SJCRH30 (cell line): ENCODE measurements at places on chromosomes 7 and 10.

- no peak for DNase-seq
These were observed 3.7 kb downstream of the CCNJ start for GRCh38 chr10:96047004-96047649.

- no peak for DNase-seq
These were observed 5.1 kb downstream of the RASGEF1A start for GRCh38 chr10:43261578-43262396.

GRCh38 chr7:22329816-22330524 is 27.0 kb downstream of the RAPGEF5 start:
- no peak for DNase-seq

GRCh38 chr7:99344061-99344647 is 18.5 kb downstream of the ARPC1A start:
- DNase-seq: no peak

DNA sequence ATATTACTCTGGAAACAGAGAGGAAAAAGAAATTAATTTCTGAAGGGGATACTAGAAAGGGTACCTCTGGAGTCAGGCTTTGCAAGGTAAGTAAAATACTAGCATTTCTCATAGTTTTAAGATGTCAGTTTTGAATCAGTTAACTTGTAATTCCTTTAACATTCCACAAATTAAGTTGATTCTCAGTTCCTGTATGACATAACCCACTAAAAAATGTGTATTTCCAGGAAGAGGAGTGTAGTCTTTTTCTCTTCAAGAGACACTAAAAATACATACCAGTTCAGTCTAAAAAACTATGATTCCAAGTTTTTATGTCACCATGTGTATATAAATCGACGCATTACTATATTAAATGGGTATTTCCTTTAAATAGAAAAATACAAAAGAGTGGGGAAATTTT is 113.2 kb downstream of the CDK6 start:
- DNase-seq: no peak

DNA sequence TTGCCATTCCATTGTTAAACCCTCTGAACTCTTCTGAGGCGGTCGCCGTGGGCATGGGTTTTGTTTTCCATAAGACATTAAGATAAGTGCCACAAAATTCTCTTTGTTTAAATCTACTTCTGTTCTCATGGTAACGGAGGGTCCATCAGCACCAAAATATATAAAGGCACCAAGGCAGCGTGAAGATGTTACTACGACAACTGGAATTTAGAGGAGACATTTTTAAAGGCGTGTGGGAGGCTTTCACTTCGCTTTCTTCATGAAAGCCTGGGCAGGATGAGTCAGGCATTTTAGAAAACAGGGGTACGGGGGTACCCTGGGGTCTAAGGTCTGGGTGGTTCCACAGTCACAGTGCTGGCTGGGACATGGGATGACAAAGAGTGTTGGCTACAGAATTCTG is 34.0 kb downstream of the SMKR1 start:
- no peak for DNase-seq

GRCh38 chr10:58350619-58351323 is 16.0 kb downstream of the UBE2D1 start:
- no peak for DNase-seq

DNA sequence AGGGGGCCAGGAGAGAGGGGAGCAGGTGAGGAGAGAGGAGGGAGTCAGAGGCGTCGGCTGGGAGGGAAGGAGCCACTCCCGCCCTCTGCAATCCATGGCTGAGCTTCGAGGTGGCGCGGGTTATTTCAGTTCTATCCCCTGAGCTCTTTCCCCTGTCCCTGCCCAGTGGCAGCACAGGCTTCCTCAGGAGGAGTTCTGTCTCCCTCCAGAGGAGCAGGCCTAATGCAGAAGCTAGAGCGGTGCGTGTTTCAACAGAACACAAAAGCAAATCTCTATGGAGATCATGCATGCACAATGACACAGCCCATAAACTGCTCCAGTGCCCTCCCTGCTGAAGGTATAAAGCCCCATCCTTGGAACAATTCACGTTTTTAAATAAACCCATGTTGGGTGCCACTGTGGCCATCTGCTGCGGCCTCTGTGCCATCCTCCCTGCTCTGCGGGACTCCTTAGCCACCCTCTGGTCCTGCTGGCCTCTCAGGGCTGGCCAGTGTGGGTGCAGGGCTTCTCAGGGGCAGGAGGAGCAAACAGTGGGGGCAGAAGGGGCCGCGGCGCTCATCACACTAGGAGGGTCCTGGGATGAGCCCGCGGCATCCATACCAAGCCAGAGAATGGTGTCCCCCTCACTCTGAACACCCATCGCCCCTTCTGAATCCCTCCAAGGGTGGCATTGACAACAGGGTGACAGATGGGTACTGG is 192.6 kb upstream of the LYZL2 start:
- no peak for DNase-seq

- no peak for DNase-seq
These were observed 94.5 kb downstream of the OR13A1 start for GRCh38 chr10:45220931-45221330.

GRCh38 chr10:29543715-29544114 is 91.1 kb downstream of the SVIL start:
- no peak for DNase-seq

DNA sequence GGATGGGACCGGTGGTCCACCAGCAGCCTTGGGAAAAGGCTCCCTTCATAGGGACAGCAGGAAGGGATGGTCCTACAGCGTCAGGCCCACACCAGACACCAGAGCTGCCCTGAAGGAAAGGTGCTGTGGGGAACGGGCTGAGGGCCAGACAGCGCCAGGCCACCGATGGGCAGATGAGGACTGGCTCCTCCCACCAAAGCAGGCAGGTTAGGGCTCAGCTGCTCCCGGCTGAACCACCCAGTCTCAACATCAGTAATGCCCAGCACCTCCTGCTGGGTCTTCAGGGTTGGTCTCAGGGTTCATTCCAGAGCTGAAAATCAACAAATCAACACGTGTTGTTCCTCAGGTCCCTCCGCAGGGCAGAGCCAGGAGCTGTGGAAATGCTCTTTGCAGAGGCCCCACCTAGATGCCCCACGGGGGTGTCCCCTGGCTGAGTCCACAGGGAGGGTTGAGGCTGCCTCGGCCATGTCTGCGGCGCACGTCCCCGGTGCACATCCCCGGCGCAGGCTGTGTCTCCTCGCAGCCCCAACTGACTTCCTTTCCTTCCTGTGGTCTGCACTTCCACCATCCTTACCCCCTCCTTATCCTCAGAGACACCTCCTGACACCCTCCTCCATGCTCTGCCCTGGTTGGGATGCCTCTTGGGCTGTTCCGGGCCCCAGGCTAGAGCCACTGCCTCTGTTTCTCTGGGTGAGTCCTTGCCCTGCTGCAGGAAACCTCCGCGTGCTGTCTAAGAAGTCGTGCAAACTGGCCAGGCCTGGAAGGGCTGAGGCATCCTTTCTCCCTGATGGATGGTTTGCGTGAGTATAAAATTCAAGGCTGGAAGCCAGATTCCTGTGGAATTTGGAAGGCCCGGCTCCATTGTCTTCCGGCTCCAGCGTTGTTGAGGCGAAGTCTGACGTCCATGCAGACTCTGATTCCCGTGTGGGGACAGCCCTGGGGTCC is 32.8 kb upstream of the CFAP46 start:
- DNase-seq: no peak

GRCh38 chr10:6463366-6463765 is 116.7 kb downstream of the PRKCQ start:
- no peak for DNase-seq

DNA sequence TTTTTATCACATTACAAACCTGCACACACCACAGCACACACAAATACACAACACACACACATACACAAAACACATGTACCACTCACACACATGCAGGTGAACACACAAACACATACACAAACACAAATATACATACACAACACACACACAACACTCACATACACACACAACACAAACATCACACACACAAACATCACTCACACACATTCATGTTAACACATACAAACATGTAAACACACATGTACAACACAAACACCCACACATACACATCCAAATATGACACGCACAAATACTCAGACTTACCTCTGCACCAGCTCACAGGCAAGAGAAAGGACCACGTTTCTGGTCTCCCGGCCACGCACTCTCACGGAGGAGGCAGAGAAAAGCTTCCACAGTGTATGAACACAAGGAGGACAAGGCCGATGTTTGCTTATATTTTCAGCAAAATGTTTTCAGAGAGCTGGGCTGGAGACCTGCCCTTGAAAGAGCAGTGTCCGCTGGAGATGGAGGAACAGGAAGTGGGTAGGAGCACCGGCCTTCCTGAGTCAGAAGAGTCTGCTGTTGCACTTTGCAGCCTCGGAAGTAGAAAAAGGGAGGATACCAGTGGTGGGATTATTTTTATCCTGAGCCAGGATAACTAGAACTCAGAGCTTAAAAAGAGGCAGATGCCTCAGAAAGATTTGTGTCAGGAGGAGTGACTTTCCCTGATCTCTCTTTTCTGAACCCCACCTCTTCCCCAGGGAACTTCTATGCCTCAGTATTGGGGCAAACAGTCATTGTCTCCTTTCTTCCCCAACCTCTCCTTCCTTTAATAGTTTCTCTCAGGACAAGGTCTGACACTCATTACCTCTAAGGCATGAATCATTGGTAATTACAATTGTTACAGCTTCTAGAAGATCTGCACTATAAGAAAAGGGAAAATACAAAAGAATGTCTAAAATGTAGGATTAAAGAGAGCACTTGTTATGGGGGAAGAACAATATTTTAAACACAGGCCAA is at the start of gene GIMAP6:
GIMAP6 (minus strand) TSS at position 520 of the 999 bp plus-strand sequence. CDS start 2,243 bp downstream, outside the sequence.
- DNase-seq: no peak

DNA sequence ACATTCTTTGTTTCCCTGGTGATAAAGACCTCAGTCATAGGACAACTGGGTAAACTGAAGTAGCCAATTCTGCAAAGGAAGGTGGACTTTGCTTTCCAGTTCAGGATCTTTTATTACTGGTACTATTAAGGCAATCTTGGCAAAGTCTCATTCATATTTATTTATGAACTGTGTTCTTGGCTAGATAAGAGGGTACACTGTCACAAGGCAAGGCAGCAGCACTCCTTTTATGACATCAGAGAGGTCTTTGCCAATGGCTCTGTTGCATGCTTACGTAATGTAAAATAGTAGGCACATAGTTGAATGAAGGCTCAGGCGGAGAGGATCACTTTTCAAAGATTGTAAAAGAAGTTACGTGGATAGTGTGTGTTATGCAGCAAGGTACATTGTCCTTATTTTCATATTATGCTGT is 63.7 kb upstream of the PDK4 start:
- DNase-seq: no peak

DNA sequence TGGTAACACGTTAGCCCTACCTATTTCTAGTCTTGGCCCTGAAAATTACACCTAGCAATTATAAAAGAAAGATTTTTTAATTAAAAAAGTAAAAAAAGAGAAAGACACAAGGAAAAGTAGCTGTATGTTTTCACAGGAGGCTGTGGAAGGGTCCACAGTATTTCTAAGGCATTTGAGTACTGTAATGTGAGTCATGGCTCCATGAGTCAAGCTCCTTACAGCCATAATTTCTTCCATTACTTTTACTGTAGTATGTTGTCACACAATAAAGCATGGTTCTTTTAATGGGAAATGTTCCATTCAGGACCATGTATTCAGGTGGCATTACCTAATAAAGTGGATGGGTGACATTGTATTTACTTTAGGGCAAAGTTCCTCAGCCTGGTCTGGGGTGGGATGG is 113.4 kb downstream of the GPR37 start:
- DNase-seq: no peak
